ENCODE measurements at places on chromosomes 4 and X.
A peak's percentile ranks its signal among the peaks of the same experiment; 100 is the strongest.

GRCh38 chr4:84279678-84280077, 219.4 kb downstream of the NKX6-1 start:
- no peak for DNase-seq

DNA sequence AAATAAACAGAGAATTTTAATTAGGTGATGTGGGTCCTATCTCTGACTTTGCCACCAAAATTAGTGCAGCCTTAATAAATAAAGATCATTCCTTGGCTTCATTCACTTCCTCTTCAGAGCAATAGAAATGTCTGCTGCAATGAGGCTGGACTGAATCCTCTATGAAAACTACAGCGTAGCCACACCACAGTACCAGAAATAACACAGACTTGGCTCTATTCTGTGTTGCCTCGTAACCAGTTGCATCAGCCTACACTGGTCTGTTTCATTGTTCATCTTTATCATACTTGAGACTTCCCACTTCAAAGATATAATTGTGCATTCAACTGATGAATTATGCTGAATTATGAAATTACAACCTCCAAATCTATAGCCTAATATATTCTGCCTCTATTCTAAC, 15.8 kb downstream of the GLRA3 start:
- DNase-seq: no peak

- DNase-seq: peak; percentile 92
Measured at GRCh38 chr4:89752932-89753598, 83.9 kb downstream of the SNCA start.

GRCh38 chr4:56197387-56197786, 189.9 kb downstream of the AASDH start:
- no peak for DNase-seq

DNA sequence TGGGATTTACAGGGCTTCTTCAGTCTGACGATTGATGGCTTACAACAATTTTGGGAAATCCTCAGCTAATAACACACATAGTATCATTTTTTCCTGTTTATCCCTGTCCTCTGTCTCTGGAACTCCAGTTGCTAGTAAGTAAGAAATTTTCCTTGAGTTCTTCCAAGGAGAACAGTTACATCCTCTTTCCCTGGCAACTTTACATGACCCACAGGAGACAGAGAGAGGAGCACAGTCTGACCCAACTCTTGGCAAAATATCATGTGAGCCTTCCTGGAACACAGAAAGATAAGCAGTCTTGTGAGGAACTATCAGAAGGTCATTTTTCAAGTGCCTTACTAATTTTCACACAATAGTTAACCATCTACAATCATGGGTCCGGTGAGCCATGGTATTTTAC, 578.7 kb upstream of the PABPC4L start:
- no peak for DNase-seq

DNA sequence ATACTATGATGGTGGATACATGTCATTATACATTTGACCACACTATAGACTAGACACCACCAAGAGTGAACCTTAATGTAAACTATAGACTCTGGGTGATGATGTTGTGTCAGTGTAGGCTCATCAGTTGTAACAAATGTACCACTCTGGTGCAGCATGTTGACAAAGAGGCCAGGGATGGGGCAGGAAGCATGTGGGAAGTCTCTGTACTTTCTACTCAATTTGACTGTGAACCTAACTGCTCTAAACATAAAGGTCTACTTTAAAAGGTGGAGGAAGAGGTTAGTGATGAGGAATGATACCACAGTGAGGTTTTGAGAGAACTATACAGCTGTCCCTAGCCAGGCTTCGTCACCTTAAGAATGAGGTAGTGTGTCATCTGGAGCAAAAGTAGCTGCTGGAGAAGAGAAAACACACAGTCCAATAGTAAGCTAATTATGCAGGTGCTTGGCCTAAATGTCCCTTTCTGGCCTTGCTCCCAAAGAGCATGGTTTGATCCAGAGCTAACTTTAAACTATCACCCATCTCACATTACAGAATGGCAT, 38.4 kb downstream of the GRSF1 start:
- no peak for DNase-seq

DNA sequence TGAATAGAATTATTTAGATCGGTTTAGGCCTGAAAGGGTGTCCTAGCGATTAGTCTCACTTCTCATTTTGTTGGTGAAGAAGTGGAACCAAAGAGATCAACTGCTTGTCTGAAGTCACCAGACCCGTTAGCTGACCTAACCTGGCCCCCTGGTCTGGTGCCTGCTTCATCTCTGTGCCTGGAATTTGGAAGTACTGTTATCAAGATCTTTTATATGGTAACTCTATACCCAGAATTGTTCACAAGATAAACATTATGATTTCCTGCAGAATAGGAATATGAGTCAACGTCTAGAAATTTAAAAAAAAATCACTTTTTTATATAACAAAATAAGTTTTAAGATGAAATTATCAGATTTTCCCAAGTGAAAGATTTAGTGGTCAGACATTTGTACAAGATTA, 37.2 kb downstream of the LRP2BP start:
- peak; percentile 75 for DNase-seq

DNA sequence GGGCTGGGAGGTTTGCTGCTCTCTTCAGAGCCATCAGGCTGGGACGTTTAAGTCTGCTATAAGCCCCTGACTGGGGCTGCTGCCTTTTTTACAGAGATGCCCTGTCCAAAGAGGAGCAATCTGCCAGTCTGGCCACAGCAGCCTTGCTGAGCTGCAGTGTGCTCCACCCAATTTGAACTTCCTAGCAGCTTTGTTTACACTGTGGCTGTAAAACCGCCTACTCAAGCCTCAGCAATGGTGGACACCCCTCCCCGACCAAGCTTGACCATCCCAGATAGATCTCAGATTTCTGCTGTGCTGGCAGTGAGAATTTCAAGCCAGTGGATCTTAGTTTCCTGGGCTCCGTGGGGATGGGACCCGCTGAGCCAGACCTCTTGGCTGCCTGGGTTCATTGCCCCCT, 40.7 kb downstream of the SPATA18 start:
- peak; percentile 62 for DNase-seq

GRCh38 chr4:153117554-153117953, 86.7 kb upstream of the TRIM2 start:
- no peak for DNase-seq

DNA sequence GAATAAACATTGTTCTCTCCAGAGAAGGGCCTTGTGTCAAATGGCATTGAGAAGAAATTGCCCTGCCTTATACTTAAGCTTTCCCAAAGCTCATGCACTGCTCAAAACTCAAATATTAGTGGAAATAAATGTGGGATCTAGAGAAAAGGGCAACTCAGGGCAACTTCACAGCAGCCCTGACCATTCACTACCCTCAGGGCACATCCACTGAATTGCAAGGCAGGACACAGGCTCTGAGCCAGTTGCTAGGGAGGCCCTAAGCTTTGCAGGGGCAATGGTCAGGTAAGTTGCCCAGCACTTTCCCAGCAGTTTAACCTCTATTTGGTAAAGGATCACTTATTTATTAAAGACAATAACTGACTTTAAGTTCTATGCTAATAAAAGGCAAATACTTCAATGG, 255.3 kb upstream of the TEX13A start:
- no peak for DNase-seq

DNA sequence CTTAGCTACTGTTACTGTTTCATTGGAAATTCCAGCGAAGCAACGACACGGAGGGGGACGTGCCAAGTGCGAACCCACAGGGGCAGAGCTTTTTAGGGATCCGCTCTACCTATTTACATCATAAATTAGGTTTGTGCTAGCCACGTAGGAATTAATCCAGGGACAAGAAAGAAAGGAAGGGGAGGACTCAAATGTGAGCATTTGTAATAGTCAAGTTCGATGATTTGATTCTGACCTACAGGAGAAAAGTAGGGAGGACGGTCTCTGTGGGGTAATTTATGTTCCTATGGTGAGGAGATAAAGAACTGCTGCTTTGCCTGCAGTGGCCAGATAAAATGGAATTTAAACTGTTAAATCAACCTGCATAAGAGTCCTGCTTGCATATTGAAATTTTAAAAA, 1.7 kb downstream of the INTS6L start:
- no peak for DNase-seq

- no peak for DNase-seq
Measured at GRCh38 chrX:38961936-38962335, 160.7 kb downstream of the MID1IP1 start.

- no peak for DNase-seq
Measured at GRCh38 chrX:1451661-1452515, 821 bp downstream of the ASMTL start.

- DNase-seq: no peak
Measured at GRCh38 chr4:26310264-26310663, 10.6 kb upstream of the RBPJ start.

DNA sequence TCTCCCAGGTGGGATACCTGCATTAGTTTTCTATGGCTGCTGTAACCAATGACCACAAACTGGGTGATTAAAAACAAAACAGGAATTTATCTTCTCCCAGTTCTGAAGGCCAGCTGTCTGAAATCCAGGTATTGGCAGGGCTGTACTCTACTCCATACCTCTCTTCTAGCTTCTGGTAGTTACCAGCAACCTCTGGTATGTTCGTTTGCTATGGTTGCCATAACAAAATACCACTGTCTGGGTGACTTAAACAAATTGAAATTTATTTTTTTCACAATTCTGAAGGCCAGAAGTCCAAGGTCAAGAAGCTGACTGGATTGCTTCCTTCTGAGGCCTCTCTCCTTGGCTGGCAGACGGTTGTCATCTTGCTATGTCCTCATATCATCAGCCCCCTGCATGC, 642.1 kb upstream of the TENM3 start:
- DNase-seq: no peak

GRCh38 chr4:120796271-120796670, 126.3 kb downstream of the PRDM5 start:
- no peak for DNase-seq

GRCh38 chr4:112492321-112492720, 23.7 kb downstream of the NEUROG2 start:
- DNase-seq: no peak

DNA sequence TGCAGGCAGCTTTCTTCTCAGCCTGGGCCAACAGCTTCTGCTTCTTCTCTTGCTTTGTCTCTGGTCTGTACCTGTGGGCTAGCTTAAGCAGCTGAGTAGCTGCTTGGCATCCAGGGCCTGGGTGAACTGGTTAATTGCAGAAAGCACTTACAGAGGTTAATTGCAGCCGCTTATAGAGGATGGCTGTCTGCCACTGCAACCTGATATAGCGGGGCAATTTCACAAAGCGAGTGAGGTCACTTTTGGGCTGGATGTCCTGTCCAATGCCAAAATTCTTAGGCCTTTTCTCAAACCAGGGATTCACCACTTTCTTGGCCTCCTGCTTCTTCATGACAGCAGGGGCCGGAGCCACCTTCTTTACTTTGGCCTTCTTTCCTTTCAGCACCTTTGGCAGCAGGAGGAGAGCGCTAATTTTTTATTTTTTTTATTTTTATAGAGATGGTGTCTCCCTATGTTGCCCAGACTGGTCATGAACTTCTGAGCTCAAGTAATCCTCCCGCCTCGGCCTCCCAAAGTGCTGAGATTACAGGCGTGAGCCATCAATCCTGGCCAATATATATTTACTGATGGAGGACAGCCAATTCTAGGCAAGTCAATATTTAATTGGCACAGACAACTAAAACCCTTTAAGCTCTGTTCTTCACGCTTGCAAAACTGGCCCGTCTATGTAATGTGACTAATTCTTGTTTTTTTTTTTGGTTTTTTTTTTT, 61.0 kb downstream of the ENOPH1 start:
- DNase-seq: no peak

GRCh38 chr4:155703486-155704247, 37.0 kb downstream of the GUCY1A1 start:
- peak; percentile 47 for DNase-seq

- DNase-seq: no peak
Measured at GRCh38 chr4:151895671-151896070, 134.9 kb upstream of the GATB start.

GRCh38 chr4:10647846-10648245, 36.7 kb downstream of the CLNK start:
- peak; percentile 47 for DNase-seq

DNA sequence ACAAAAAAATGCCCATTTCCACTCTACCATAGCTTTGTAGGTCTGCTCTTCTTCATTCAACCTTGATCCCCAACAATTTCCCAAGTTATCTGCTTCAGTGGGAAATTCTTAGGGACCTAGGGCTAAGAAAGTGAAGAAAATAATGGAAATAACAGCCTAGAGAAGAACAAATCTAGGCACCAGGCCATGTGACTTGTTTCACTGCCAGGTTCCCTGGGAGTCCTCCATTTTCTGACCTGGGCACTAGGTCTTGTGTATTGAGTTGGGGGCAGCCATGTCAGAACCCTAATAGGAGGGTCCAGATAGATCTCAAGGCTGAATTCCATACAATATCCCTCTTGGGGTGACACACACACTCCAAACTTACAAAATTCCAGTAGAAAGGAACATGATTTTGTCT, 194.6 kb upstream of the STK26 start:
- no peak for DNase-seq

- no peak for DNase-seq
Measured at GRCh38 chr4:62872856-62873255, 1536.4 kb downstream of the TECRL start.

GRCh38 chr4:92101737-92102172, 202.0 kb upstream of the GRID2 start:
- DNase-seq: peak; percentile 15

DNA sequence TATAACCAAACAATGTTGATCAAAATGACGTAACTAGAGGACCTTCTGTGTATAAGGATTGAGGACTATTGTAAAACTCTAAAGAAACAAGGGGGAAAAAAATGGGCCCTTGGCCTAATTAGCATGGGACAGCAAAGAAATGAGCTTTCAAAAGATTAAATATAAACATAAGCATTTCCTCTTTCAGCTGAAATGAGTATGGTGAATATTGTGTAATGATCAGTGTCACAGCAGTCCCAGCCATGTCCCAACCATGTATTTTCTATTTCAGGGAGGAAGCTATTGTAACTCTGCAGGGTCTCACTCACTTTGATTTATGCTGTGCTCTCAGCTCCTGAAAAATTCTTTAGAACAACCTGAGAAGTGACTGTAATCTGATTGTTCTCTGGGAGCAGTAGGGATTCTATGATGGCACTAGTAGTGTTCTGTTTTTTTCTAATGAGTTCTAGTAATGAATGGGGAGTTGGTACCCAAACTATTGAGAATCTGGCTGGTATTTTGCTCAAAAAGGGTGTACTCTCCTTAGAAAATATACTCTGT, 25.8 kb downstream of the ANXA10 start:
- no peak for DNase-seq

- peak; percentile 17 for DNase-seq
Measured at GRCh38 chrX:153551135-153551534, 33.7 kb downstream of the ATP2B3 start.

GRCh38 chr4:147753047-147753446, 21.2 kb downstream of the ARHGAP10 start:
- DNase-seq: no peak
